Stimulated activated CD4-positive, alpha-beta T cell treated with anti-CD3 and anti-CD28 coated beads, Interleukin-12 subunit alpha, Interleukin-12 subunit beta, amount 100 ng/mL, for 48 hours (primary cell): ENCODE measurements at places on chromosomes 7 and 10.
A peak's percentile ranks its signal among the peaks of the same experiment; 100 is the strongest.

DNA sequence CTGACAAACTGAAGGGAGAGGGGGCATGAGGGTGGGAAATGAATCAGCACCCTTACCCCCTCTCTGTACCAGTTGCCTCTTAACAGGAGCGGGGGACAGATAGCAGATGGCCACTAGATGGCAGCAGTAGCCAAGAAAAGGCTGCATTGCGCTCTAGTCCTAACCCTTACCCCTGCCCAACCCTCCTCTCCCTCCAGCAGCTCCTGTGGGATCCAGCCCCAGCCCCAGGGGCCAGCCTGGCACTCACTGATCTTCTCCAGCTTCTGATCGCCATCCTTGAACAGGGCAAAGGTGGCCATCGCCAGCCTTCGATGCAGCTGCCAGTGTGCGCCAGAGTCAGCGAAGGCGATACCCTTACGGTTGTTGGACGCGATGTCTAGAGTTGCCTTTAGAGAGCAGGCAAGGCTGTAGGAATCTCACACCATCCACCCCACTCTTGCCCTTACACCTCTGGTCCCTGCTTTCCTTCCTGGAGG, 2.2 kb downstream of the CYP17A1 start:
- DNase-seq: peak; percentile 55

- DNase-seq: no peak
Observed at GRCh38 chr10:133087679-133088178, at the start of gene ADGRA1. Gene ADGRA1 (plus strand): TSS chr10:133087924. CDS start chr10:133088910, 986 bp downstream.

DNA sequence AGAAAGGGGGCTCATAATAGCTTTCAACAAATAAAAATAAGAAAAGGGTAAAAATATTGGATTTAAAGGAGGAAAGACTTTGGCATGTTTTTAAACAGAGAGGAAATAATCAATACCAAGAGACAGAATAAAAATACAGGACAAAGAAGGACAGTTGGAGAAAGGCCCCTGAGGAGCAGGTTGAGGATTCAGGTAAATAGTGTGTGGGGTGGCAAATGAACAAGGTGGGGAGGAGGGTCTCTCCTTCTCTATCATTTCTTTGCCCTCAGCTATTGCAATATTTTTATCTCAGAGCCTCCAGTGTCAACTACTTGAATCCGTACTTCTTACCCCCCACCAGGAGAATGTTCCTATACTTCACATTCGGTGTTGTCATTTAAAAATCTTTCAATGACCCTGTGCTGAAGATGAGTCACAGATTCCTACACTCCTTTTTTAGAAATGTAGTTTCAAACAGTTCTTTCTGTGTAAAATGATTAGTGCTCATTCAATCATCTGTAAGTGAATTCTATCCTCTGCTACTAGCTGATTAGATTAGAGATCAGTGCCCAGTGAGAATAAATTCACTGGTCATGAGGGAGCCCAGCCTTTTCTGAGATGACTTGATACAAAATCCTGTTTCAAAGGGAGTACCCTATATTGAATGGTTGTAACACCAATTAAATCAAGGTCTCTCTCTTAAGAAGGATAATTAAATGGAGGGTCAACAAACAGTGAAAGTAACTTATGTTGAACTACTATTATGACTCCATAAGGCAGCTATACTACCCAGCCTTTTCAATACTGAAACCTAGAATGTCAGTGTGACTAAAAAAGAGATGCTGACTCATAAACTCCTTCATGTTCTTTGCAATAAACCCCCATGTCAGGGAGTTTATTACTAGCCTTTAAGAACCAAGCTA, 50.4 kb upstream of the WNT16 start:
- no peak for DNase-seq

DNA sequence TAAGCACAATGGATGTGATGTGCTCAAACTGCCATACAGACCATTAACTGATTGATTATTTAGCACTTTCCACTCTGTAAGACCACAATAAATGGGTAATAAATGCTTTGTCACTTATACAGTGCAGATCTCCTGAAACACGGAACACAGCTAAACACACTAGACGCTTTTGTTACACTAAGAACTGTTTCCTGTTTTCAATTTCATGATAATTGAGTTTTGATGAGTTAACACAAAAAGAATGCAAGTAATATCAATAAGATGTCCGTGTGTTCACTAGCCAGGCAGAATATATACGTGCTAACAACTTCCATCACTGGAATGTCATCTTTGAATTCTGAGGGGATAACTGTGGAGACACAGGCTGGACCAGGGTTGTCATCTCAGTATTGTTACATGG, 178.8 kb downstream of the SKAP2 start:
- DNase-seq: no peak

GRCh38 chr10:3605882-3606281, 179.1 kb downstream of the KLF6 start:
- no peak for DNase-seq
